ENCODE measurements at places on chromosomes 4 and X.

DNA sequence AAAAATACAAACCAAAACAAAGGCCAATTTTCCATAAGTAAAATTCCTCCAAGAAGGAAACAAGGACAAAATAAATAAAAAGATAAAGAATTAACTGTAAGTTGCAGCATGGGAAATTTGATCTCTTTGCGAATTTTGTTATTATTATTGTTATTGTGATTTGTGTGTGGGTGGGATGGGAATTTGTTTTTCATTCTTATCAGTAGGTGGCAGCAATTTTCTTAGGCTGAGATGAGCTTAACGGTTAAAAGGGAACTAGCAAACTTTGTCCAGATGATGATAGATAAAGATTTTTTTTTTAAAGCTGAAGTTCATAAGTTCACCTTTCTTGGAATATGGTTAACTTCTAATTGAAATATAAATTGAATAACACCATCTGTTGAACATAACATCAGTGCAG, 83.2 kb upstream of the IL1RAPL2 start:
- DNase-seq, result peak; percentile 1

DNA sequence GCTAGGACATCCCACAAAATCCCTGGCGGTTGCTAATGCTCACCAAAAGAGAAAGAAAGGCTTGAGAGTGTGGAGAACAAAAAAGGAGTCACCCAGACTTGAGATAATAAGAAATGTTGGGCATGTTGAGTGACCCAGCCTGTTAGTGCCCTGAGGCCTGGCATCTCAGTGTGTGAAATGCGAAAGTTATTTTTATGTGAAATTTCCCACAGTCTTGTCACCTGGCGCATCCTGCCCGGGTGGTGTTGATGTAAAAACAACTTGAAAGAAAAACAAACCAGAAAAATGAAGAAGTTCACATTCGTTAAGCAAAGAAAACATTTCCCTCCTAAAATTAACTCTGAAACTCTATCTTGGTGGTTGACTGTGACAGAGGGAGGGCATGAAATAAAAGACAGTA, 495.2 kb downstream of the MID1IP1 start:
- no peak for DNase-seq

DNA sequence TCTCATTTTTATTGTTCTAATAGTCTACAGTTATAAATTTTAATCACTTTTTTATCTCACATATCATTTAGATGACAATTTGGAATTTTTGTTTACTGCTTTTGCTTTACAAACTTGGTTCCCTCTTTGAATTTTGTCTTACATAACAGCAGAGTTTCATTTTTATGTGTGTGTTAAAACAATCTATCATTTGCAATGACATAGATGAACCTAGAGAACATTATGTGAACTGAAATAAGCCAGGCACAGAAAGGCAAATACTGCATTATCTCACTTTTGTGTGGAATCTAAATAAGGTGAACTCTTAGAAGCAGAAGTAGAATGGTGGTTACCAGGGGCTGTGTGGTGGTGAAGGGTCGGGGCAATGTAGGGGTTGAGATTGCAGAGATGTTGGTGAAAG, 170.7 kb downstream of the GASK1B start:
- DNase-seq, result no peak

DNA sequence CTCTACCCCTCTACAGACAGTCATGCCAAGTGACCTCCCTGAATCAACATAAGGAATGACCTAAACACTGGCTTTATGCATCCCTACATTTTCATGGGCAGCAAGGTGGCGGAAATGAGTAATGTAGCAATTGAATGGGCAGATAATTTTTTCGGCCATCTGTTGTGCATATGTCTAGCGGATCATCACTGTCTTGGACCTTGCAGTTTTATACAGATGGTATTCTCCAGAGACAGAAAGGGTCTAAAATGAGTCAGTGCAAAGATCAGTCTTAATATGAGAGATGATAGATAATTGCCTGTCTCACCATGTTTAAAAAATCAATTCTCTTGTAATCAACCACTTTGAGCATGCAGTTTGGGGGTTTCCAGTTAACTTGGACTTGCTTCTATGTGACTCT, 177.3 kb upstream of the DKK2 start:
- peak; percentile 8 for DNase-seq

DNA sequence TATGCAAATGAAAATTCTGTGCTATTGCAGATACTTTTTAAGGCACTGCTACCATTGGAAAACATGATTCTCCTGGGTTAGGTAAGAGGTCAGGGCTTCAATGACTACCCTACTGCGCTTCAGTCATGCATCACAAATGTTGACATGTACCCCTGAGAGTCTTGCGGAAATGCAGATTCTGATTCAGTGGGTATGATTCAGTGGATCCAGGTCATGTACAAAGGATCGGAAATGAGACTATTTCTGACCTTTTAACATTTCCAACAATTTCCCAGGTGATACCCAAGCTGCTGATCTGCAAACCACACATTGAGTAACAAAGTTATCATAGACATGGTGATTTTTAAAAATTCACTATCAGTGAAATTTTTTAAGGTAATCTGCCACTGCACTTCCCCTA, 62.6 kb downstream of the DDX53 start:
- DNase-seq, result no peak

DNA sequence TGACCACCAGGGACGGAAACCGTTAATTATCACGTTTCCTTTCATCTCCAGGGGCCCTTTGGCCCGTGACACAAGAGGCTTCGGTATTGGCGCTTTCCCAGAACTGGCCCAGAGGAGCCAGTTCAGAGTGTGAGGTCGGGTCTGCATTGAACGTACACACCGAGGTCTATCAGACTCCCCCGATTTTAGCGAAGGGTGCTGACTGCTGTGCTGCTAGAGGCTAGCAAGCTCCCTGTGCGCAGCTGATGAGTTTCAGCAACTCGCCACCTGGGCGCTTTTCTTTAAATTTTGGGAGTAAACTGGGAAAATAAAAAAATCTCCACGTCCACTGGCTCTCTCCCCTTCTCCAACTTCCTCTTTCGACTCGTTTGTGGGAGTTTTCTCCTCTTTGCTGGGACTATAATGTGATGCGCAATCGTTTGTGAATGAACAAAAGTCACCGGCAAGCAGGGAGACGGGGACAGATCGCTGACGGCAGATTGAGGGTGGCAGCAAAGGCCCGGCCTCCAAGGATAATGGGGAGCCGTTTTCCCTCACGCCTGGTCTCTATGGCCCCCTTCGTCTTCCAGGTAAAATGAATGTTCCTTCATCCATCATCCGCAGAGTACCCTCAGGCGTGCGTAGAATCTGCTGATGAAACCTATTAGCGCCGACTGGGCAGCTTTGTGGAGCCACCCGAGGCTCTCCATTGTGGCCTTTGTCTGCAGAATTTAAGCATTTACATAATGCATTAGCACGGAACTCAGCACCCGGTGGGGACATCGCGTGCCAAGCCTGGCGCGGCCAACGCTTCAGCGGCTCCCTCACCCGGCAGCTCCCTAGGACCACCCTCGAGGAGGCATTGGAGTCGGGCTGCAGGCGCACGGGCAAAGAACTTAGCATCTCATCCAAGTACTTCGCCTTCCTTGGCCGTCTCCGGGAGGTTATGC, 1.6 kb upstream of the LRAT start:
- DNase-seq, result peak; percentile 14

DNA sequence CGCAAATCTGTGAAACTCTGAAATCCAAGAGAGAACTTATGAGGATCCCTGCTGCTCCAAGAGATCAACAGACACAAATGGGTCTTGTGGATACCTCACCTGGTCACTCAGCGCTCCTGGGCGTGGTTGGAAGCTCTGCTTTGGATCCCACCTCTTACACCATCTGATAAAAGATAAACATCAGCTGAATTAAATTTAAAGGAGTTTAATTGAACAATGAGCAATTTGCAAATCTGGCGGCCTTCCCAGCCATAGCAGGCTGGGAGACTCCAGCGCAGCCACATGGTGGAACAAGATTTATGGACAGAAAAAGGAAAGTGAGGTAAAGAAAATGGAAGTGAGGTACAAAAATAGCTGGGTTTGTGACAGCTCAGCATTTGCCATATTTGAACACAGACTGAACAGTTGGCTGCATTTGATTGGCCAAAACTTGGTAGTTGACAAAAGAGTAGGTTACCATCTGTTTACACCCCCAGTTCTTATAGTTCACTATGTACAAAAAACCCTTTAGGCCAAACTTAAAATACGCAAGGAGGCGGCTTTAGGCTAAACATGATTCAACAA, 437.3 kb upstream of the NDST3 start:
- DNase-seq, result no peak

GRCh38 chr4:76011018-76011670, 3.8 kb upstream of the CXCL9 start:
- DNase-seq, result no peak

DNA sequence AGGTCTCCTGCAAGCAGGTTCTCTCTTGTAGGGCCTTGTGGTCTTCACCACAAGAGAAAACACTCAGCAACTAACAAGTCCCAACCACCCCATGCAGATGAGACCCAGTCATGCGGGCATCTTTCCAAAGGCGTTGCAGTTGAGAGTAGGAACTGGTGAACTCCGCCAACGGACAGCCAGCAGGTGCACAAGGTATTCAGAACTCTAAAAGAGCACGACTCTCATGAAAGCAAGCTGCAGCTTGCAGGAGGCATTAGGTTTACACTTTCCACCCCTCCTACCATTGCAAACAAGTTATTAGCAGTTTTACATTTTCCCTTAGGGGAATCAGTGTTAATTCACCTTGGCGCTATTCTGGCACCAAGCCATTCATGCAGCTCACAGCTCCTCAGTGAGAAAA, 173.4 kb upstream of the KIT start:
- no peak for DNase-seq

DNA sequence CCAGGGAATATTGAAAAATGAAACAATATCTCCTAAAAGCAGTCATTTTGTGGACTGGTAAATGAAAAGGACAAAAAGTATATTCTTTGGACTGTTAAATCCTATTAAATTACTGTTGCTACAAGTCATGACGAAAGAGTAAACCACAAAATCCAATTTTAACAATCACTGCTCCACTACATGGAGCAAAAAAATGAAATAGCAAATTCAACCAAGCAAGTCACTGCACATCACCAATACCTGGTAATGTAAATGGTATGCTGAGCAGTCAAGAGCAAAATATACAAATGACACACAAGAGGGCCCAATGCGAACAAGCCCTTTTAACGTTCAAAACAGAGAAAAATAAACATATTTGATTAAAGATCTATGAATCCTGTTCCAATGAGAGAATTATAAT, 126.2 kb downstream of the KLHL13 start:
- no peak for DNase-seq

- DNase-seq, result peak; percentile 66
Observed at GRCh38 chr4:109406337-109406931, 27.2 kb upstream of the SEC24B start.

DNA sequence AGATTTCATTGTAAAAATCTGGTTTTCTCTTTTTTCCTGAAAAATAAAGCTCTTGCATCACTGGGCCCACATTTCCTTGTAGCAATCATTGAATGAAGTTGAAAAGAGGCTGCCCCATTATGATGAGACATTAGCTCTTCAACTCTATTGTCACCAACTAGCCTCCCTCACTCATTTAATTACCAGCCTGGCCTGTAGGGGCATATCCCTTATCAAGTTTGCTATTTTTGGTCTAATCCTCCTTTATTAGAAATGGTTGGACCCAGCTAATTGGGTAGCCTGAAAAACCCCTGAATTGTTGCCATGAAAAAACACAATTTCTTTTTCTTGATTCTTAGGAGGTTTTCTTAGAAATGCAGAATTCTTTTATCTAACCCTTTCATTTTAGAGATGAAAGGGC, 164.6 kb upstream of the CASK start:
- no peak for DNase-seq

GRCh38 chr4:137819964-137820383, 287.7 kb upstream of the PCDH18 start:
- DNase-seq, result peak; percentile 64

DNA sequence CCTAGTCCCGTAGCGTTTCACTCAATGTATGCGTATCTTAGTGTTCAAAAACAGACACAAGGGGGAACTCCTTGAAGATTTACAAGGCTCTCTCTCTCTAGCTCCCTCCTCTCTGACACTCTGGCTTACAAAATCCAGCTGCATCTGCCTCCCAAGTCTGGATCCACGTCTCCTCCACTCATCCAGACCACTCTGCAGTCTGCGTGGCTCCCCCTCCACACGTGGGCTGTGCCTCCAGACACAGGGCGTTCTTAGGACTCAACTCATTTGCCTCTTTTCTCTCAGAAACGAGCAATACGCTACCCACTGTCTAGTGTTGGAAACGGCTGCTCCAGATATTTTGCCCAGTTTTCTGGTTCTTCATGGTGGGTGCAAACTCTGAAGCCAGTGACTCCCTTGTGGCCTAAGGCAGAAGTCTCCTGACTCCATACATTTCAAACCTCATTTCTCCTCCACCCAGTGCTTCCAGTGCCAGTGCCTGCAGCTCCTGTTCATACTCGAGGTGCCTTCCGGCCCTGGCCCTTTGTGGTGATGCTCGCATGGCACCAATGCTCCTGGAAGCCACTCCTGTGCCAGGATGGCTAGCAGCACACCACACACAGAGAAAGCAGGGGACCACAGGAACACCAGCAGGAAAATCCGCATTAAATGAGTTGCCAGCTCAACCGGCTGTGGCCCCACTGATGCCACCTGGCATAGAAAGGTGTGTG, 24.1 kb downstream of the NAT8L start:
- no peak for DNase-seq

GRCh38 chr4:183627979-183628588, 30.9 kb downstream of the RWDD4 start:
- no peak for DNase-seq

DNA sequence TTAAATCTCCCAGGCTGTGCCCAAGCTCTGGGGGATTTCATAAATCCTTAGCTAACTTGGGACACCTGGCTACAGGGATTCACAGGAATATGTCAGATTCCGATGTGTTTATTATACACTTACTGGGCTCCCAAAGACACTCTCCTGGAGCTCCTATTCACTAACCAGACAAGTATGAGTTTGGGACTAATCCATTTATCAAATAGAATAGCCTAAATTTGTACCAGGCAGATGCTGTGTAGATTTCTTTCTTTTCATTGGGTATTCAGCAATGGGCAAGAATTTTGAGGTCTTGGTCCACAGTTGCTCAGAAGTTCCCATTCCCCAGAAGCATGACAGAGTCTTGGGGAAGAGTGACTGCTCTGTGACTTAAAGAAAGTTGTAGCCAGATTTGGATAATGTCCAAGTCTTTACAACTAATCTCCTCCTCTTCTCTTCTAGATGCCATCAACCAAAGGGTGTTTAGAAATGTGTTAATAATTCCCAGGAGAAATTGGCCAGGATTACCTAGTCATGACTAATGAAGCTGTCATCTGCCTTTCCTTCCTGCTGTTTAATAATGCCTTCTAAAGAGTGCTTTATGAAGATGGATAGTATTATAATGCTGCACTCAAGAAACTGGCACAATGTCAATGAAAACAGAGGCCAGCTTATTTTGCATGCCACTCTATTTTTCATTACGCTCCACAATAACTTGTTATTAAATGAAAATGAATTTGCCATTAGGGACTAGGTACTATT, 120.9 kb downstream of the CHIC2 start:
- DNase-seq, result peak; percentile 85

DNA sequence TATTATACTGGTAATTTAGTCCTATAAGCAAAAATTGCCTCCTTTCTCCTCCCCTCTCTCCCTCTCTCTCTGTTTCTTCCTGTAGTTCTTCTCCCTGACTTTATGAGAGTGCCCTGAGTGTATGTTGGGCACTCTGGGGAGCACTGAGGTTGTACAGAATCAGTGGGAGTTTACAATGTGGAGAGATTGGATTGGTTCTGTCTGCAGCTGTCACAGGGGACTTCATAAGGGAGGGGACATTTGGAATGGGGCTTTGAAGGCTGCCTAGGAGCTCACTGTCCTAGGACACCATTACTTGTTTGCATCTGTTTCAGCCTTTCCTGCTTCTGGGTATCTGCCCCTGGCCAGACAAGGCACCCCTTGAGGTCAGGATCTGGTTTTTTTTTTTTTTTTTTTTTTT, 22.9 kb downstream of the SH3TC1 start:
- no peak for DNase-seq

- no peak for DNase-seq
Observed at GRCh38 chr4:187212446-187213080, 488.9 kb upstream of the FAT1 start.

Data from GM23248 (cell line).